ENCODE measurements at places on chromosomes 1 and 21. TPM values are rescaled to one million over a fixed set of nuclear protein-coding genes. Genes with fewer than 3 reads are reported as not detected.

The A3GALT2 gene
- total RNA-seq: not detected

The TESK2 gene
- total RNA-seq: 3.9 TPM

The IGSF5 gene
- total RNA-seq: 0.66 TPM

The AQP10 gene
- total RNA-seq: 0.05 TPM

The S100A2 gene
- total RNA-seq: 9.8 TPM

- H3K27me3 ChIP-seq: no peaks in the 10 kb centered on the region
- H3K36me3 ChIP-seq: peaks cover 12% of the 10 kb centered on the region
- H3K4me3 ChIP-seq: no peak overlapping the region
- H3K27ac ChIP-seq: no peak overlapping the region
- H3K4me1 ChIP-seq: peaks cover 14% of the 10 kb centered on the region
Measured at GRCh38 chr1:21260405-21261125, 29.7 kb downstream of the ECE1 start.

DNA sequence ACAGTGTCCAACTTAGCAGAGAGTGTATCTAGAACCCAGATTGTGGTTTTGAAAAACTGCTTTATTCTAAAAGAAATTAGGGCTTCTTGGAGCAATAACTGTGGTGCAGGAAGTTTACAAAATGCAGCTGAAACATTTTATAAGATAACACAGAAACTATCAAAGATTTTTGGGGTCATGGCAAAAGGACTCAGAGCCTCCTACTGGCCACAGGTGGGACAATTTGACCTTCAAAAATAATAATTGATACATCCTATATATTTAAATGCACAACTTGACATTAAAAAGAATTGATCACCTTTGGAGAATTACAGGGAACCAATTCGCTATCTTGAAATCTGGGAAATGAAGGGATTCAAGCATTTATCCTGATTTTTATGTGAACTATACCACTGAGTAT, 235.2 kb downstream of the RPS6KC1 start:
- no peak overlapping the region for H3K27ac ChIP-seq
- H3K27me3 ChIP-seq: no peaks in the 10 kb centered on the region
- no peaks in the 10 kb centered on the region for H3K4me1 ChIP-seq
- H3K4me3 ChIP-seq: no peak overlapping the region
- no peaks in the 10 kb centered on the region for H3K36me3 ChIP-seq
- no peak for DNase-seq

DNA sequence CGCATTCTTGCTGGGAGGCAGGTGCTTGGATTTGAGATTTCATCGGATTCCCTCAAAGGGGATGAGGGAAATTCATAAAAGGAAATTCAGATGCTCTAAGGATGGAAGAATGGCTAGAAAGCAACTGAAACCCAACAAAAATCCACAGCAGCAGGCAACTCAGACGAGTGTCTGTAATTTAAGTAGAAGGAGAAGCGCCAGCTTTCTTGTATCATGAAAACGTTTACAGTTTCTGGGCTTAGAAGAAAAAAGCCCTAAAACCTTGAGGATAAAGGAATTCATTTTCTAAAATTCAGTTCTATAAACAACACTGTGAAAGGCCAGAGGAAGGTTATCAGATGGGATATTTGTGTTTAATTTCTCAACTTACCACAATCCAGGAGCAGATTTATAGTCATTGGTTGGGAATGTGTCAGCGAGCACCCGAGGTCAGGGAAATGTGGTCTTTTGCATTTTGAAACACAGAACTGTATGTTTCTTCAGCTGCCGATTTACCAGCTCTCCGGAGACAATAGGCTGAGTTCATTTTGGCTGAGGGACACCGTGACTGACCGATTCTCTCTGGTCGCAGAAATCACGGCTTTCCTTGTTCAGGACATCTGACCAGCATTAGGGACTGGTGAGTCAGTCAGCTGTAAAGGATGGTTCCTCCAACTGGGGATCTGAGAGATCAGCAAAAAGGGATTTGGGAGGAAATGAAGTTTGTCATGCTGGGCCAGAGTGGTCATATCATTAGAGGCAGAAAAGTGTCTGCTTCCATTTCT, 111.6 kb upstream of the ERRFI1 start:
- no peak overlapping the region for H3K27ac ChIP-seq
- peaks cover 2% of the 10 kb centered on the region for H3K27me3 ChIP-seq
- H3K36me3 ChIP-seq: no peaks in the 10 kb centered on the region
- no peak for DNase-seq
- no peaks in the 10 kb centered on the region for H3K4me1 ChIP-seq

DNA sequence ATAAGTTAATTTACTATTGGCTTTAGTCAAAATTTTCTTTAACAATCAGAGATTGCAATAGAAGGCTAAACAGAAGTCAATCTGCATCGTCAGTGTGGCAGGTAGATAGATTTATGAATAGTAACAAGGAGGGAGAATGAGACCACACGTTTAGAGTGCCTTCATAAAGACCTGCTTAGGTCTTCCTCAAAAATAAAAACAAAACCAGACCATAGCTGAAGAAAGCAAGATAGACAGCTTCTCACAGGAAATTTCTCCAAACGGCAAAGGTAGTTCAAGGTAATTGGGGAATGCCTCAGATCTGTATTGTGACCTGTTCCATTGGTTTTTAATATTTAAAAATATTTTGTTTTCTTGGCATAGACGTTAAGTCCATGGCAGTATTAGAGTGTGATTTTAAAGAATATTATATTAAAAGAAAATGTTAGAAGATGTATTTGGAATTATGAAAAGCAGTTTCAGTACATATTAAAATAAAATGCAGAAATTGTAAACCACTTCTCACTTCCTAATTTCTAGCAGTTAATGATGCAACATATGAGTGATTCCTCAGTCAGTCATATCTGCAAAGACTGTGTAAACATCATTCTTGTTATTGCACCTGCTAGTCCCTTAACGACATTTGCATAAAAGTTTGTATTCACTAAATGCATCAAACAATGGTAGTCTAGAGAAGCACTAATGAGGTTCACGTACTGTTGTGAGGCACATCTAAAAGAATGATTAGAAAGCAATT, 278.0 kb downstream of the HLX start:
- H3K4me3 ChIP-seq: no peak overlapping the region
- no peaks in the 10 kb centered on the region for H3K36me3 ChIP-seq
- no peaks in the 10 kb centered on the region for H3K27me3 ChIP-seq
- no peak overlapping the region for H3K27ac ChIP-seq

DNA sequence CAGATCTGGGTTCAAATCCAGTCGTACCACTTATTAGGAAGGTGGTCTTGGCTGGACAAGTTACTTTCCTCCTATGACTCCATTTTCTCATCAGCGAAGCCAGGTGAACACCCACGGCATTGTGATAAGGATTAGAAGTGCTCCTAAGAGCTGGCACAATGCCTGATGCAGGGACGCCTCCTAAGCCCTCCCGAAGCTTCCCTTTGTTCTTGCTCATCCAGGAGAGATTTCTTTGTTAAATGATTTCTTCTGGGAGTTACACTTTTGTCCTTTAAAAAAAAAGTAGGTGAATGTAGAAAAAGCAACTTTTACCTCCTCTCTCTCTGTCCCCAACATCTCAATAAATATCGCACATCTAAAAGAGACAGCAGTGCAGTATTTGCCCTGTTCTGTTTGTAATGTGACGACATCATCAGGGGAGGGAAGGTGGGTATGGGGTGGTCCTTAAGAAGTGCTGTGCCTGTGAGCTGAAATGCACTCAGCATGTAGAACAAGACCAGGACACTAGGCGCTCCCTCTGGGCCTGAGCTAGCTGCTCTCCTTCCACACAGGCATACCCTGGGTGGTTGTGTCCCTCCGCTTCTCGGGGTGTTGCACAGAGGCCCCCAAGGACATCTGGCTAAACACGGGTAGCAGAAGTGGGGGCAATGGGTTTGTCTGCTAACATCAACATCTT, 43.9 kb downstream of the SUSD4 start:
- no peak for DNase-seq
- H3K27me3 ChIP-seq: no peaks in the 10 kb centered on the region
- no peaks in the 10 kb centered on the region for H3K36me3 ChIP-seq

GRCh38 chr1:90955769-90956168, 66.1 kb downstream of the ZNF644 start:
- no peaks in the 10 kb centered on the region for H3K27me3 ChIP-seq
- H3K27ac ChIP-seq: no peak overlapping the region
- H3K36me3 ChIP-seq: peaks cover 5% of the 10 kb centered on the region
- no peak for DNase-seq
- H3K4me3 ChIP-seq: no peak overlapping the region

DNA sequence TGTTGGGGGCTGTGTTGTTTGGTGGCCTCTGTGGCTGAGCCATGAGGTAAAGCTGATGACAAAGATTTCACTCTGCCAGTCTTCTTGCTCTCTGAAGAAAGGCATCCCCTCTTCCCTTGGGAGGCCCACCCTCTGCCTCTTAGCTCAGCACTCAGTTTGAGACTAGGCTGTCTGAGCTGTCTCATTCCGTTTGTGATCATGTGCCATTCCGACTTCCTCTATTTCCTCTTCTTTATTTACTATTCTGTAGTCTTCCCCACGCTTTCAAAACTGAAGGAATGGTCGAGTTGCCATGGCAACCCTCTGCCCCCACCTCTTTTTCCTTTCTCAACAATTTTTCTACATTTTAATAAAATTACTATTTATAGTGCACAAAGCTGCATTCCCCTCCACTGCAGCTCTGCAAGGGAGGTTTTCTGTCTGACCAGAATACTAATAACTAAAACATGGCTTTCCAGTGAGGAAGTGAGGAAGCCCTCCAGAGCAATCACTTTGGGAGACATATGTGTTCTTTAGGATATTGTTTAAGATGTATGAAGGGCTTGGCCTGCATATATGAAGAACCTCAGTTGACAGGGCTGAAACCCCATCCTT, 30.8 kb downstream of the KCNA3 start:
- peak overlapping the region; percentile 43 for H3K27ac ChIP-seq
- DNase-seq: no peak
- no peak overlapping the region for H3K4me3 ChIP-seq
- no peaks in the 10 kb centered on the region for H3K27me3 ChIP-seq
- no peaks in the 10 kb centered on the region for H3K36me3 ChIP-seq

DNA sequence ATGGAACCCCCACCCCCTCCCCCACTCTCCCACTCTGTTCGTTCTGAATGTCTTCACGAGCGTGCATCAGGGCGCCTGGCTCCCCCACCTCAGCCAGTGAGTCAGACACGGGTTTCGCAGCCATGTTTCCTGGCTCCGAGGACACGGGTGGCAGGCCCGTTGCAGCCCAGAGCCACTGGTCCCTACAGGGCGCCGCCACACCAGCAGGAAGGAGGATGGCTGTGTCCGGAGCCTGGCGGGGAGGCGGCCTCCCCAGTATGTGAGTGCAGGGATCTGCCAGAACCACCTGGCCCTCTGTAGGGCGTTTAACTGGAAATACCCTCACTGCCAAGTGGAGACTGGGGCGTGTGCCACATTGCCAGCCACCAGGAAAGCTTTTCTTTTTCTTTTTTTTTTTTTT, 18.5 kb downstream of the CSTB start:
- H3K27me3 ChIP-seq: no peaks in the 10 kb centered on the region
- no peak for DNase-seq
- peak overlapping the region; percentile 68 for H3K27ac ChIP-seq
- H3K4me3 ChIP-seq: no peak overlapping the region
- peaks cover 5% of the 10 kb centered on the region for H3K36me3 ChIP-seq

All from thymus (tissue), 14 donors.